ENCODE measurements at places on chromosomes 2 and 18.

GRCh38 chr2:177225965-177226360, 13.4 kb downstream of the HNRNPA3 start:
- DNase-seq: no peak

GRCh38 chr2:128789221-128789620, 470.6 kb upstream of the HS6ST1 start:
- no peak for DNase-seq

GRCh38 chr2:121558329-121558728, 27.6 kb downstream of the RNU4ATAC start:
- DNase-seq: no peak

GRCh38 chr2:162490761-162491470, 147.0 kb downstream of the GCA start:
- no peak for DNase-seq

- DNase-seq: no peak
These were observed 342.6 kb downstream of the CTNNA2 start for GRCh38 chr2:79855264-79856006.

DNA sequence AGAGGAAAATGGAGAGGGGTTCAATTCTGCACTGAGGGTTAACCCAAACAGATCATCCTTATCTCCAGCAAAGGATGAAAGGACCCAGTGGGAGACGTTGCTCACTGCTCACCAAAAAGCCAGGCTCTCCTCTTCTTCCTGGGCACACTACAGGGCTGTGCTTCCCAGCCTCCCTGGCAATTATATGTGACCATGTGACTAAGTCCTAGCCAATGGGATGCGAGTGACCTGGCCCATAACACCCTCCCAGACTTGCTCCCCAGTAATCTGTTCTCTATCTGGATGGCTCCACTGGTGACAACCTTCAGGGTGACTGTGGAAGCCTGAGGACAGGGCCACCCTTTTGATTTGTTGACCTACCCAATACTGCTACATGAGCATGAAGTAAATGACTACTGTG, 10.9 kb upstream of the PRKCE start:
- DNase-seq: no peak

DNA sequence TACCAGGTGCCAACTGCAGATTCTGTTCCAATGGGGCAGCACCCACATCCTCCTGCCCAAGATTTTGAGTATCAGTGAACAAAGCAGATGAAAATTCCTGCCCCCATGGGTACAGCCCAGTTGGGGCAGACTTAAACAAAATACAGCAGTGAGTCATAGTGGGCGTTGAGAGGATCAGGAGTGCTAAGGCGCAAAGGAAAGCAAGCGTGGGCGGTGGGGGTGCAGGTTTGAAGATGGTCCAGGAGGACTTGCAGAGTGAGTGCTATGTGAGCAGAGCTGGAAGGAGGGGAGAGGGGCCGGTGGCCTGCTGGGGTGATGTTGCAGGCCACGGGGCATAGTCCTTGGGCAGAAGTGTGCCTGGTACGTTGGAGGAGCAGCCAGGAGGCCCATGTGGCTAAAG, 24.7 kb downstream of the STEAP3 start:
- no peak for DNase-seq

GRCh38 chr2:223928113-223929006, 16.8 kb downstream of the WDFY1 start:
- DNase-seq: no peak

GRCh38 chr2:72936660-72937355, 19.5 kb downstream of the EMX1 start:
- no peak for DNase-seq

DNA sequence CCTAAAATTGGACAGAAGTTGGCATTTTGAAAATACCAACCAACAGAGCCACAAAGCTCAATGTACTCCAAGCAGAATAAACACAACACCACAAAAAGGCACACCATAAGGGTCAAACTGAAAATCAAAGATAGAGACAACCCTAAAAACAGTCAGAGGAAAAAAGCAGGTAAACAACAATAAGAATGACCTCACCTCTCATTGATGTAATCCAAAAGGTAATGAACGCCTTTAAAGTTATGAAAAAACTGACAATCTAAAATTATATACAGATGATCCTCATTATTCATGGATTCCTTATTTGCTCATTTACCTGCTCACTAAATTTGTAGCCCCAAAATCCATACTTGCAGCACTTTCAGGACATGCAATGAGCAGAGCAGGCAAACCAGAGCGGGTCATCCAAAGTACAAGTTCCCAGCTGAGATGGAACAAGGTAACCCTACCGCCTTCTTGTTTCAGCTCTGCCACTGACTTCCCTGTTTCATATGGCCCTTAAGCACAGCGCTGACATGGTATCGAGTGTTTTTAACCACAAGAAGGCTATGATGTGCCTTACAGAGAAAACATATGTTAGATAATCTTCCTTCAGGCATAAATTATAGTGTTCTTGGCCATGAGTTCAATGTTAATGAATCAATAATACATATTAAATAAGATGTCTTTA, 17.0 kb downstream of the RTN4 start:
- no peak for DNase-seq

- DNase-seq: no peak
These were observed 100.1 kb upstream of the APCDD1 start for GRCh38 chr18:10354241-10354811.

- DNase-seq: no peak
These were observed 88.8 kb downstream of the ACTR3 start for GRCh38 chr2:113978524-113979190.

- no peak for DNase-seq
These were observed 161.0 kb downstream of the ANKRD44 start for GRCh38 chr2:197149546-197149945.

All from T-helper 2 cell (primary cell).